T follicular helper cell (primary cell): ENCODE measurements at places on chromosomes 5 and 9.

GRCh38 chr9:38004809-38005560 lies 64.0 kb downstream of the SHB start:
- DNase-seq = no peak

- no peak for DNase-seq
Measured at GRCh38 chr9:123649909-123650308, 280.0 kb downstream of the DENND1A start.

GRCh38 chr9:97475059-97475458 lies 26.4 kb upstream of the TMOD1 start:
- no peak for DNase-seq

- DNase-seq = peak; percentile 11
Measured at GRCh38 chr9:133609311-133610098, at the start of gene FAM163B. TSS of gene FAM163B (minus strand) at chr9:133609389. CDS start at chr9:133580223, 29,166 bp downstream.

GRCh38 chr9:98374385-98375051 lies 119.1 kb upstream of the TBC1D2 start:
- DNase-seq = no peak

- DNase-seq = no peak
Measured at GRCh38 chr9:123608104-123608503, 252.1 kb downstream of the CRB2 start.

GRCh38 chr5:82346399-82347165 lies 68.4 kb upstream of the RPS23 start:
- no peak for DNase-seq

DNA sequence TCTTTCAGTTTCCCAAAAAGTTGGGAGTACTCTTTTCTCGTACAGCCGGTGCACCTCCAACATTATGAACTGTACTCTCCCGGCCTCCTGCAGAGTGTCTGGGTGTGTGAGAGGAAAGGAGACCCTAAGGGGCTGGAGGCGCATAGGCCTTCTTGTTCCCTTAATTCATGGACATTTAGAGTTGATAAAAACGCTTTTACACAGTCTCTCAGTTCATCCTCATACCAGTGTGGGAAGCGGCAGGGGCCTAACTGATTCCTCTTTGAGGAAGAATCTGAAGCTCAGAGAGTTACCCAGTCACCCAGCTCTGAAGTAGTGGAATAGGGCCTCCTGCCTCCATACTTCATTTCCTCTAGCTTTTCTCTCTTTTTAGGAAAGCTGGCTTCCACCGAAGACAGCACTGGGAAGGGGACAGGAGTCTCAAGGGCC lies 3.3 kb downstream of the MCIDAS start:
- DNase-seq = no peak

DNA sequence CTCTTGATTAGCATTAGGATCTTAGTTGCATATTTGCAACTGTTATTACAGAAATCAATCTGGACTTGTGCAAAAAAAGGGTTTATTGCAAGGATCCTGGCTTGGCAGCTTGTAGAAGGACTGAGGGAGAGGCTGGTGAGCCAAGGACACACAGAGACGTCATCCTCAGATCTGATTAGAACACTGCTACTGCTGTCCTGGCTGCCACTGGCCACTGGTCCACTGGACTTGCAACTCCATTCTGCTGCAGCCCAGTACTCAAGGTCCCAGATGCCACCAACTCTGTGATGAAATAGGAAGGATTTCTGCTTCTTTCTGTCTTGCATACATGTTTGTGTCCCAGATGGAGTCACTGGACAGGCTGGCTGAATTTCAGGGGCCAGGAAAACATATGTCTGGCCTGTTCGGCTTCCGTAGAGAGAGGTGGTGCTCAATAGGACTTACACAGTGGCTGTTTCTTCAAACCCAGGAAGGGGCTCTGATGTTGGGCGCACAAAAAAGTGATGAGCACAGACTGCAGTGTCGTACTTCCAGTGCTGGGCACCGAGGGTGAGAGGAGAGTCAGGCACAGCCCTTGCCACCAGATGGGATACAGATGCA lies 68.9 kb upstream of the SH3PXD2B start:
- DNase-seq = no peak
